Neural progenitor cell (in vitro differentiated cells): ENCODE measurements at places on chromosomes 12 and 14. TPM values are rescaled to one million over a fixed set of nuclear protein-coding genes. Genes with fewer than 3 reads are reported as not detected.

GRCh38 chr14:58755031-58755925, 117.5 kb downstream of the DACT1 start:
- H3K27ac ChIP-seq, result no peak overlapping the region
- peaks cover 18% of the 10 kb centered on the region for H3K4me1 ChIP-seq
- no peaks in the 10 kb centered on the region for H3K27me3 ChIP-seq
- H3K36me3 ChIP-seq, result no peaks in the 10 kb centered on the region

DNA sequence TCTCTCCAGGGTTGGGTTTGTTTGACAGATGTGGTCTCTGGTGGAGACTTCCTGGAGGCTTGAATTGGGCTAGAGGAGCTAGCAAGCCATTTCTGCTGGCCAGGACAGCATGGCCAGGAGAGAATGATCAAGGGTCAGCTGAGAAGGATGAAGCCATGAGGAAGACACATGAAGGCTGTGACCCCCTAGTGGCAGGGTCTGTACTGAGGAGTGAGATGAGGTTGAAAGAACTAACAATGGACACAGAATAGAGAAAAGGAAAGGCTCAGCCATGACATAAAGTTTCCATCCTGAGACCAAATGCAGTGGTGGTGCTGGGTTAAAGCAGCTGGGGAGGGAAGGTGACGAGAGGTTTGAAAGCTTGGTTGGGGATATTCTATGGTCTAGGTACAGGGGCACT, 89.9 kb downstream of the NT5DC3 start:
- H3K4me1 ChIP-seq, result no peaks in the 10 kb centered on the region
- H3K4me3 ChIP-seq, result no peak overlapping the region
- no peak overlapping the region for H3K27ac ChIP-seq
- no peaks in the 10 kb centered on the region for H3K27me3 ChIP-seq
- peak; percentile 24 for DNase-seq

SERPINA9 gene
- total RNA-seq, result not detected in 2 replicates

CFAP251 gene
- total RNA-seq, result 0.92 and 1.5 TPM in 2 replicates

DNA sequence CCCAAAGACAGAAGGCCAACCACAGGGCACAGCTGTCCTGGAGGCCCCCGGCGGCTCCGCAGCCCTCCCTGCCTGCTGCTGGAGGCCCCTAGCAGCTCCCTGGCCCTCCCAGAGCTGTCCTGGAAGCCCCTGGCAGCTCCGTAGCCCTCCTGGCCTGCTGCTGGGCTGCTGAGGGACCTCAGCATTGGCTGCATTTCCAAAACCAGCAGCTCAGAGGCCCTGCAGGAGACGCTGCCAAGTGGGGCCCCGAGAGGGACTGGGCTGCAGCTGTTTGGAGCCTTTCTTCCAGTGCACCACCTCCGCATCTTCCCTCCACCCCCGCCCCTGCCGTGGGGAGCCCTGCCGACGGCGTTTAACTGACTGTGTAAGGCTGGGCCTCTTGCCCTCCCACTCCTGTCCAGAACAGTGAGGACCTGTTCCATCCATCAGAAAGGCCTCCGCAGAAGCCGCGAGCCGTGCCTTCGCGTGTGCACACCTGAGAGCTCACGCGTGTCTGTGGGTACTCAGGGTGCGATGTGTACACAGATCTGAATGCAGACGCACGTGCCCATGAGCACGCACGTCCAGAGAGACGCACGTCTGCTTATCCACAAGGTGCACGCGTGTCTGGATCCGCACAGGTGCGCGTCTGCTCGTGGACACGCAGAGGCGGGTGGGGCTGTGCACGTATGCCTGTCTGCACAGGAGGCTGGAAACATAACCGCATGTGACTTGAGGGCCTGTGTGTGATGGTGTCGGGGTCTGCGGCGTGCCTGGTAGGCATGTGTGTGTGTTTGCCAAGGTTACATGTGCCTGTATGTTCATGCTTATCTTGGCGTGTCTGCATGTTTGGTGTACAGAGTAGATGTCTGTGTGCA, 57.0 kb upstream of the FBRSL1 start:
- H3K4me3 ChIP-seq, result no peak overlapping the region
- no peaks in the 10 kb centered on the region for H3K36me3 ChIP-seq
- peaks cover 47% of the 10 kb centered on the region for H3K4me1 ChIP-seq
- H3K27ac ChIP-seq, result no peak overlapping the region
- DNase-seq, result no peak

BATF gene
- total RNA-seq, result not detected in 2 replicates

DNAI7 gene
- total RNA-seq, result 0.68 and 1.1 TPM in 2 replicates
